ENCODE measurements at places on chromosomes 2 and 18.

DNA sequence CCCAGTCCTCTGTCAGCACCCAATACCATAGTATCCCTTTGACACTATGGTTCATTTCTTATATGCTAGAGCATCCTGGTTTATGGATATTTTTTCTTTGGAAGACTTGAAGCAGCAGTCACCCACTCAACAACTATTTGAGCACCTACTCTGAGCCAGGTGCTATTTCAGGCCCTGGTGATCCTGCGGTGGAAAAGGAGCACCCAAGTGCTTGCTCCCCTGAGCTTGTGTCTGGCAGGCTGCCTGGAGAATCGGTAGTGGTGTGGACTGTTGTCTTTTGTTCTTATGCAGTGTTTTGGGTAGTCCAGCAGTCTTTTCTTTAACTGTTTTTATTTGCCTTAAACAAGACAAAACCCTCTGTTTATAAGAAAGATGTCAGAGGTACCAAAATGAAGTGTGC is 28.9 kb downstream of the NCK2 start:
- no peak for DNase-seq

GRCh38 chr2:44975571-44976450 is 33.4 kb downstream of the SIX2 start:
- DNase-seq: no peak

- DNase-seq: no peak
Measured at GRCh38 chr18:41099451-41099850, 855.6 kb upstream of the PIK3C3 start.

DNA sequence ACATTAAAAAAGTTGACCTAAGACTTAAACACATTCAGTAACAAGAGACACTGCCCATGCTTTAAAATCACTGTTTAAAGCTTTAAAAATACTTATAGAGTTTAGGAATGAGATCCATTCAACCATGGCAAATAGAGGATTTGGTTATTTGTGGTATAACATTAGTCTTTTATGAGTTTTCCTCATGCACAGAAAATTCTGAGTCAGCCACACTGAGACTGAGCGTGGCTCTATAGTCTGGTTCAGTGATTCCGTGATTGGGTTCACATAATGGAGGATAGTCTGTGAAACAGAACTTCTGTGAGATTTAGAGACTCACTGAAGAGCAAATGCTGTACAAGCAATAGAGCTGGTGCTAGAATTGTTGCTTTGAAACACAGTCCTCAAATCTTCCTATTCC is 1502.4 kb upstream of the PIK3C3 start:
- no peak for DNase-seq

- DNase-seq: no peak
Measured at GRCh38 chr2:223076573-223076972, 24.6 kb downstream of the KCNE4 start.

- DNase-seq: no peak
Measured at GRCh38 chr2:230205721-230206120, 14.1 kb downstream of the SP110 start.

DNA sequence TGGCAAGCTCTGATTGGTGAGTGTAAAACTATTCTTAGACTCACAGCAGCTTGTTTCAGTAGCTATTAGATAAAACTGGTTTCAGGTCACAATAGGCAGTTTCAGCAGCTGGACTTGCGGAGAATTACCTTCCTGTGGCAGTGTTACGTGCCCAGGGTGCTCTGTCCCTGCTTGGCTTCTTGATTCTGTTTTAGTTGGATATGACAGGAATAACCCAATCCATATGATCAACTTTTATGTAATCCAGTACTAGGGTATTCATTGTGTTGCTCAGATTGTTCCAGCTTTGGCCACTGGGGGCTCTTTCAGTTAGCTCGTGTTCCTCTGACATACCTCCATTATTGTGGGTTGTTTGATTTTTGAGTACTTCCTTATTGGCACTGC is 43.1 kb downstream of the INPP4A start:
- no peak for DNase-seq

GRCh38 chr2:48738806-48739205 is 16.7 kb downstream of the LHCGR start:
- DNase-seq: no peak

- no peak for DNase-seq
Measured at GRCh38 chr2:208783184-208783583, 376.6 kb downstream of the PTH2R start.

DNA sequence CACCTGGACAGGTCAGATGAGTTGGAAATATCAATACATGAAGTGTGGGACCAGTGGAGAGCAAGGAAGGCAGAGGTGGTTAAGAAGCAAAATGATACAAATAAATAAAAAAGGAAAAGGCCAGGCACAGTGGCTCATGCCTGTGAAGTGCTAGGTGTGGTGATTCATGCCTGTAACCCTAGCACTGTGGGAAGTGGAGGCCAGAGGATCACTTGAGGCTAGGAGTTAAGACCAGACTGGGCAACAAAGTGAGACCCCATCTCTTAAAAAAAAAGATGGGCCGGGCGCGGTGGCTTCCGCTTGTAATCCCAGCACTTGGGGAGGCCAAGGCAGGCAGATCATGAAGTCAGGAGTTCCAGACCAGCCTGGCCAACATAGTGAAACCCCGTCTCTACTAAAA is 2.9 kb downstream of the STON1 start:
- DNase-seq: no peak

DNA sequence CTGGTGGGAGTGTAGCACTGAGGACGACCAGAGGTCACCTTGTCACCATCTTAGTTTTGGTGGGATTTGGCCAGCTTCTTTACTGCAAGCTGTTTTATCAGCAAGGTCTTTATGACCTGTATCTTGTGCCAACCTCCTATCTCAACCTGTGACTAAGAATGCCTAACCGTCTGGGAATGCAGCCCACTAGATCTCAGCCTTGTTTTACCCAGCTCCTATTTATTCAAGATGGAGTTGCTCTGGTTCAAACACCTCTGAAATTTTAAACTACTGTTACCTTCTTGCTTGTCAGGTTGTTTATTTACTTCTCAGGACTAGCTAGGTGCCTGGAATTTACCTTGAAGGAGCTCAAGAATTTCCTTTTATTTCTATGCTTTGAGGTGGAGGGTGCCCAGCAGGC is 9.5 kb upstream of the KCNG3 start:
- no peak for DNase-seq

- no peak for DNase-seq
Measured at GRCh38 chr18:29056800-29057199, 879.9 kb upstream of the CDH2 start.

GRCh38 chr2:37590119-37590571 is 81.3 kb downstream of the CDC42EP3 start:
- DNase-seq: no peak

GRCh38 chr2:9000442-9000841 is 3.0 kb downstream of the MBOAT2 start:
- DNase-seq: no peak
